Neuronal stem cell (in vitro differentiated cells): ENCODE measurements at places on chromosomes 6 and 20.

- H3K4me1 ChIP-seq = peaks cover 2% of the 10 kb centered on the region
- no peak for DNase-seq
- H3K4me3 ChIP-seq = no peak overlapping the region
- no peaks in the 10 kb centered on the region for H3K36me3 ChIP-seq
- H3K27me3 ChIP-seq = peaks cover 73% of the 10 kb centered on the region
Observed at GRCh38 chr20:64108731-64109681, 1.6 kb upstream of the NPBWR2 start.

- no peak overlapping the region for H3K4me3 ChIP-seq
- no peak for DNase-seq
- H3K27ac ChIP-seq = no peak overlapping the region
Observed at GRCh38 chr6:1442929-1443328, 53.6 kb downstream of the FOXF2 start.

- DNase-seq = peak; percentile 26
- no peaks in the 10 kb centered on the region for H3K27me3 ChIP-seq
- no peaks in the 10 kb centered on the region for H3K4me1 ChIP-seq
- H3K4me3 ChIP-seq = no peak overlapping the region
- no peak overlapping the region for H3K27ac ChIP-seq
- no peaks in the 10 kb centered on the region for H3K36me3 ChIP-seq
Observed at GRCh38 chr6:116779573-116780164, 14.2 kb upstream of the FAM162B start.

GRCh38 chr6:157430834-157431233 lies 49.8 kb downstream of the ZDHHC14 start:
- H3K4me1 ChIP-seq = peaks cover 7% of the 10 kb centered on the region
- no peak for DNase-seq
- no peaks in the 10 kb centered on the region for H3K27me3 ChIP-seq
- H3K4me3 ChIP-seq = no peak overlapping the region
